ENCODE measurements at places on chromosomes 1 and 21.

GRCh38 chr1:8408151-8408839, 90.4 kb downstream of the SLC45A1 start:
- no peak for DNase-seq

- no peak for DNase-seq
Observed at GRCh38 chr1:203777596-203777995, 12.6 kb downstream of the LAX1 start.

DNA sequence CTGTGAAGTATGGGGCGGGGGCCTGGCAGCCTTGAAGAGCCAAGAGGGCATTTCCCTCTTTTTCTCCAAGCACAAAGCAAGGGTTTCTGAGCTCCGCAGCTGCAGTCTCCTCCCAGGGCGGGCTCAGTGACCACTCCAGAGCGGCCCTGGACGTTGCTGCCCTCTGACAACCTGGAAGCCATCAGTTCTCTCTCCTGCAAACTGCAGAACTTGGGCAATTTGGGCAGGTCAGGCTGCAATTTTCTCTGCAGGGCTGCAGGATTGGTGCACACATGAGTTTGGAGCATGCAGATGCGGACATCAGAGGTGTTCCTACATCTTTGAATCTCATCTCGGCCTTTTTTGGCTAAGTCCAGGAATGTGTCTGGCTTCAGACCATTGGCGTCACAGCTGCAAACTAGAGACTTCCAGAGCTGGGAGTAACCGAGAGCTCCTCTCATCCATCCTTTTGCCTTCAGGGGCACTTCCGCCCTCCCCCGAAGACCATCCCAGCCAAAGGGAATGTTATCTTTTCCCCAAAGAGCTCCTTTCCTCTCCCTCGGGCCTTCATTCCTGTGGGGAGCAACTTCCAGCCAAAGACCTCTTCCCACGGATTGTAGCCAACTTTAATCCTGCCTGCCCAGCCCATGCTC, 139.6 kb upstream of the WNT4 start:
- no peak for DNase-seq

- DNase-seq = peak; percentile 11
Observed at GRCh38 chr1:167871331-167871730, 42.6 kb downstream of the ADCY10 start.

- DNase-seq = no peak
Observed at GRCh38 chr21:31889460-31889859, 16.6 kb downstream of the HUNK start.

DNA sequence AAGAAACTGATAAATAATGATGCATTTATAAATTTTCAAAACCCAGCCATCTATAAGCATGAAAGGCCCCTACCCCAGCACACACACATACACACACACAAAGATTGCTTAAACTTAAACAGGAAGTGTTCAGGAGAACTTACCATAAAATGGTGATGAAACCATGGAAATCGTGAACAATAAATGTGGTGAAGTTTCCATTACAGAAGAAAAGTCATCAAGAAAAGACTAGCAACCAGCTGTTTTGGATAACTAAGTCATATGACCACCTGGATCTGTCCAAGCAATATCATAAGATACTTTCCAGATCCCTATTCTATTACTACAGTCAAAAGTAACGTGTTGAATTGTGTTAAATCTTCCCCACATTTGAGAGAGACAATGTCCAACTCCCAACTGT, 24.1 kb downstream of the RGS5 start:
- no peak for DNase-seq

DNA sequence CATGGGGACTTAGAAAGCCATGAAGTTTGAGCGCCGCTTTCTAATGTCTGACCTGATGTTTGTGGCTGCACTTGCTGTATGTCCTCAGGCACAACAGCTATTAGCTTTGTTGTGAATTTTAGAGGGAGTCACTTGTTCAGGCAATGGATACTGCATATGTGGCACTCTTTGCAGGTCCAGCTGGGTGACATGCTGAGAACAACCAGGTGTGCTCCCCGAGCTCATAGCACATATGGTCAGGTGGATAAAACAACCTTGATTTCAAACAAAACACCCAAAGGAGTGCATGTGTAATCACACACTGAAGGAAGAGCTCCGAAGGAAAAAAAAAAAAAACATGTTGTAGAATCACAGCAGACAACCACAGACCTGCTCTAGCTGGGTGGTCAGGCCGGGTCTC, 178.6 kb downstream of the BACH1 start:
- DNase-seq = no peak

- no peak for DNase-seq
Observed at GRCh38 chr1:225044258-225044657, 114.8 kb downstream of the DNAH14 start.

DNA sequence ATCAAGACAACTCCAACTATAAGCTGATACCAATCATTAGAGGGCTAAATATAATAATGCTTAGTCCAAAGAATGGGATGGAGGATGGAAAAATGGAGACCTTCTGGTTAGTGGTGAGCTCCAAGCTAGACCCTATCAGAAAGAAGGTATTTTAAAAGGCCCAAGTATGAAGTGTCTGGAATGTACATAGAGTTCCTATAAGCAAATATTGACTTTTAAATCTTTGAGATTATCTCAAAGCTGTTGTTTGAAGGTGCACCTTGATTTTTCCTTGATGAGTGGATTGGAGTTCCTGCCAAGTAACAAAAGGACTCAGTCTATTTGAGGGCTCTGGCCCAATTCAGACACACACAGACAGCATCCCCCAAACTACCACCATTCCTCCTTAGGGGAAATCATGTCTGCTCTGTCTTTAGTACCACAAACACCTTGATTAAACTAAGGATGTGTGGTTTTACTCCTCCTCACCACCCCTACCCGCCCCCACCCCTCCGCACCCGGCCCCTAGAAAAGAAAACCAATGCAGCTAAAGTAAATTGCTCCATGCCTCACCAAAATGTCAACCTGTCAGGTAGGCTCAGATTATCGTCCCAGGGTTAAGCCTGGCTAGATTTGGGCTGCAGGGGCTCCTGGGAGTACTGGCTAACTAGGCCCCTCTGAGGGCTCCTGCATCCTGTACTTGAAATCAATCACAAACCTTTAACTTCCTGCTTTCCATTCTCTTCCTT, 59.4 kb downstream of the CDC7 start:
- no peak for DNase-seq

GRCh38 chr1:82154219-82154970, 353.7 kb downstream of the ADGRL2 start:
- no peak for DNase-seq

DNA sequence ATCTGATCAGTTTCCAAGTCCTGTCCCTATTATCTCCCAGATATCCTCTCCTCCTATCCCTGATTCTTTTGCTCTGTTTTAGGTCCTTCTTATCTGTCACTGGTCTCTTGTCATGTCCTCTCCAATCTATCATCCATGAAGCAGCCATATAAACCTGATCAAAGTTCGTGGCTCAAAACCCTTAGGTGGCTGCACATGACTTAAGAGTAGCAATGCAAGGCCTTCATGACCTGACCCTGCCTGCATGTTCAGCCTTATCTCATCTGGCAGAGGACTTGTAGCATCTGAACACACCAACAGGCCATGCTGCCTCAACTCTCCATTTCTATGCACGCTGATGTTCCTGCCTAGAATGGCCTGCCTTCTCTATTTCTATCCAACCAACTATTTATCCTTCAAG, 65.2 kb downstream of the NOS1AP start:
- no peak for DNase-seq

- DNase-seq = no peak
Observed at GRCh38 chr1:3183813-3184212, 114.8 kb downstream of the PRDM16 start.

DNA sequence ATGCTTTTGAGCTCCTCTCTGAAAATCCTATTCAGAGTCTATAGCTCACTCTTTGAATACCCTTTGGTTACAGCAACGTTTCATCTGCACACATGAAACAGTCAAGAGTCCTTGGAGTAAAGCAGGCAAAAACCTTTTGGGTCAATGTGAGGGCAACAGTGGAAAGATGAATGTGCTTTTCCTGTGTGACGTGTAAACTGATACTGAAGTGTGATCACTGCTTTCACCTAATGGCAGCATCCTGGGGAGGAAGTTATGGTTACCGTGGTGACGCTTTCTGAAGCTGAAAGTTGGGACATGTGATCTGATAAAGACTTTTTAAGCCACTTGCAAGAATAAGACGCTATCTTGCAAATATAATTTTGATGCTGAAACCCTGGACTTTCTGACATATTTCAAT, 160.0 kb downstream of the SEC16B start:
- no peak for DNase-seq

DNA sequence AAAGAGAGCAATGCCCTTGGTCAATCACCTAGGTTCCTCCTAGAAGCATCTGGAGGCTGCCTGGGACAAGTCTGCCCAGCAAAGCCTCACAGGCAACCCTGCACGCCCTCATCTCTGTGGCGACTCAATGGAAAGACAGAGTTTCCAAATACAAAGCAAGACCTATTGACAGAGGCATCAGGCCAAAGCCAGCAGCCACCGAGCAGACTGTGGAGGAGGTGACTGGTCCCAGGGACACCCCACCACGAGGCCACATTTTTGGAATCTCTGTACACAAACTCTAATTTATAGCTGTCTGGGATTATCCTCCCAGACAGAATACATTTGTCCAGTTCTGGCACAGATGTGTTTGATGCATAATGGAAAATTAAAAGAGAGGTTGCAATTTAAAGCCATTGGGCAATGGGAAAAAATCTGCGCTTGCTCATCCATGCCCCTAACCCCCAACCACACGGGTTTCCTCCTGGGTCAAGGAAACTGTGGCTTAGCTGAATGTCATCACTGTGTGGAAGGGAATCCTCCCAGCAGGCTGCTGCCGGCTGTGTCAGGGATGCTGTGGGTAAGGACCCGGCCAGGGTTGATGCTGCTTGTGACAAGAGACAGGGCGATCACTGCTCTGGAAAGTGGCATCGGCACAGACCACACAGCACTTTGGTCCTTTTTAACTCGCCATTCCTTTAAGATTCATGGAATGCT, 14.3 kb downstream of the TSPAN2 start:
- DNase-seq = no peak

DNA sequence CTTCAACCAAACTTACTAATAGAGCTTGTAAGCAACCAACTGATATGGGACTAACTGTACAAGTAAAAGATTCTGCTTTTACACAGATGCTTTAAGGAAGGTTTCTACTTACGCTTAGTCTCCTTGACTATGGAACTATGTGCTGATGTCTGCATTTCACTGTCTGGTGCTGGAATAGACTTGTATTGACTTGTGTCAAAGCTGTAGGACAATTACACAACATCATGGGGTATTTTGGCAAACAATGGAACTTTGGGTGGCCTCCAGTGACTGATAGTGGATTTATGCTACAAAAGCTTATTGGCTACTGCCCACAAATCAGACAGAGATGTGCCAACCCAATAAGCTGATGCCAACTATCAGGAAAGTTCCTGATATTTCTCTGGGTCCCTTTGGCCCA, 10.6 kb downstream of the CBR1 start:
- no peak for DNase-seq

GRCh38 chr1:184457500-184457899, 70.7 kb downstream of the C1orf21 start:
- no peak for DNase-seq

- DNase-seq = no peak
Observed at GRCh38 chr1:60553730-60554129, 480.2 kb upstream of the C1orf87 start.

DNA sequence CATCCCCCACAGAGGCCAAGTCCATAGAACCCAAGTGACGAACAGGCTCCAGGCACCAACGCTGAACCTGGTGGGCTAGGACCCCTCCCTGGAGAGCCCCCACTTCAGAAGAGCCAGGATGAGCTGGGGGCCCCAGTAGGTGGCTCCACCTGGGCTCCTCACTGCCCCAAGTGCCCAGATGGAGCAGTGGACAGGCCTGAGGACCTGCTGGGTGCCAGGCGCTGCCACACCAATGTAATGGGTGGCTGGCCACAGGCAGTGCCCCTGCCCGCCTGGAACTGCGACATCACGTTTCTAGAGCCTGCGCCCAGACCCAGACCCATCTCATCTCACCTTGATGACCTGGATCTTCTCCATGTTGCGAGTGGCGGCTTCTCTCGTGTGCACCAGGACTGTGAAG, 5.6 kb downstream of the MAD2L2 start:
- DNase-seq = no peak

DNA sequence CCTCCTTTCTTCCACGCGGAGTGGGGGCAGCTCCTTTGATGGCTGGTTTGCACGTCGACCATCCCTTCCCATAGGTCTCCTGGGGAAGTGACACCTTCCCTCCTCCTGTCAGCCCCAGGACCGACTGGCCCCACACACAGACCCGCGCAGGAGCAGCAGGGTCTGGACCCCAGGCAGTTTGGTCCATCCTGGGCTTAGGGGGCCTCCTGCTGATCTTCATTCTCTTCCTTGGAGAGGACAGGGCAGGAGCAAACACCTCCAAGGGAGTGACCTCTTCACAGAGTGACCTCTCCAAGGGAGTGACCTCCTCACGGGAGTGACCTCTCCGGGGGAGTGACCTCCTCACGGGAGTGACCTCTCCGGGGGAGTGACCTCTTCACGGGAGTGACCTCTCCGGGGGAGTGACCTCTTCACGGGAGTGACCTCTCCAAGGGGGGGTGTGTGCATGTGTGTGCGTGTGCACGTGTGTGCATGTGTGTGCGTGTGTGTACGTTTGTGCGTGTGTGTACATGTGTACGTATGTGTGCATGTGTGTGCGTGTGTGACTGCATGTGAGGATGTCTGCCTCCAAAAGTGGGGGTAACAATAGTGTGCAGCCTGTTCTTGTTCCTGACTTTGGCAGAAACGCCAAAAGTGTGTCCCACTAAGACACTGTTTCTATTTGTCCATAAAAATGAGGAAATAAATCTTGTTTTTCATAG, 29.8 kb downstream of the COL6A1 start:
- no peak for DNase-seq

DNA sequence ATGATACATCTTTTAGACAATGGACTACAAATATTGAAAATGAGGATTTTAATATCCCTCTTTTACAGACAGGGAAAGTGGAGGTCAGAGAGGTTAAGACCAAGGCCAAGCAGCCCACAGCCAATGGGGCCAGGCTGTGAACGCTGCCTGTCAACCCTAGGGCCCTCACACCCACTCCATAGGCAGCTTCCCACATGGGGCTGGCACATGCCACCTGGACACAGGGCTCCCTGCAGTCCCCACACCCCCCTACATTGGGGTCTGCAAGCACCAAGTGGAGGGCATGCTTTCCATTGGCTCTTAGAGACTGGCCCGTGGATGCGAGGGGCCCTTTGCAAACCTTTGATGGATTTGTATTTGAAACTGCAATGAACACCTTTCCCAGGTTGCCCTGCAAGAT, 348.5 kb upstream of the VAMP3 start:
- no peak for DNase-seq

GRCh38 chr1:5585256-5585655, 407.0 kb downstream of the NPHP4 start:
- DNase-seq = no peak
